Fibroblast of lung (primary cell): ENCODE measurements at places on chromosomes 11 and 22.

DNA sequence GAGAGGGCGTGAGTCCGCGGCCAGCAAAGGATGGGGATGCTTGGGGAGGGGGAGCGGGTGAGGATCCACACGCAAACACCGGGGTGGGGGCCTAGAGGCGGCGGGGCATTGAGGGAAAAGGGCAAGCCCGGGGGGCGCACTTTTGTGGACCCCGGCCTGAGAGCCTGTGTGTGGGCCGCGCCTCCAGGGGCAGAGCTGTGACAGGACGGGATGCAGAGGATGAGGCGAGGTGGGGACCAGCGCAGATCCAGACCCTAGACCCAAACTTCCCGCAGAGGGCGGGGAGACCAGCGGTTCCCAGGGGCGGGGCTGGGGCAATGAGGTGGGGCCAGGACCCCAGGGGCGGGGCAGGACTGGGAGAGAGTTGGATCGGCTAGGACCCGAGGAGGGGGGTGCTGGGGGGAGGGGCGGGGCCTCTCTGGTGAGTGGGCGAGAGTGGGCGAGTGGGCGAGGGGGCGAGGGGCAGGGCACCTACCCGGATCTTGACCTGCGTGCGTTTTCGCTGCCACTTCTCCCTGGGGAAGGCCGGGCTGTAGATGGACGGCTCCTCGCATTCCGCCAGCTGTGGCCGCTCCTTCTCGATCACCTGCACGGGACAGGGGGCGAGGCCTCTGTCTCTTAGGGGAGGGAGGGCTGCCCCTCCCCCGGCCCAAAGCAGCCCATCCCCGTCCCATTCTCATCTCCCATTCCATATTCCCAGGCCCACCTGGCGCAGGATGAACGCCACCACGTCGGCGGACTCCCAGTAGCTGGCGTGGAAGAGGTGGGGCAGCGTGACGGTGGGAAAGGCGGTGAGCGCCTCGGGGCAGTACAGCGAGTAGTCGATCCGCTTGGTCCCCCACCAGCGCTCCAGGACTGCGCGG, 10.6 kb downstream of the PITPNM1 start:
- DNase-seq: no peak

GRCh38 chr22:30575859-30576258, 1.4 kb upstream of the GAL3ST1 start:
- DNase-seq: no peak

GRCh38 chr11:40882301-40882700, 577.2 kb downstream of the LRRC4C start:
- no peak for DNase-seq

- DNase-seq: no peak
These were observed 84.0 kb upstream of the PITPNB start for GRCh38 chr22:28002863-28003565.

DNA sequence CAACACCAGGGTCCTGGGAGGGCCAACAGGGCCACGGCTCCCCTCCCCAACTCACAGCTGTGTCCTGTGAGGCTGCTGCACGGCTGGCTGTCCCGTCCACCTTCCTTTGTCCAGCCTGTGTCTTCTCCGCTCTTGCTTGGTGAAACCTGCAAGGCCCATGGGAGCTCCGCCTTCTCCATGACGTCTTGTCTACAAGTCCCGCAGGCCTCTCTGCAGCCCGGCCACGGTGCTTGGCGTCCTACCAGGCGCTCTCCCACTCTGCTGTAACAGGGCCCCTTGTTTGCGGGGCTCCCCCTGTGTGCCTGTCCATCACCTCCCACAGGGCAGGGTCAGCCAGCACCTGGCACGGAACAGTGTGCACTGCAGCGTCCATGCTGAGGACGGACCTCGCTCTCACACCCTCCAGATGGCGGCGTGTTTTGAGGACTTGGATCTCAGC, 866.8 kb downstream of the TBC1D22A start:
- no peak for DNase-seq

GRCh38 chr11:15673408-15673831, 558.7 kb downstream of the INSC start:
- no peak for DNase-seq

DNA sequence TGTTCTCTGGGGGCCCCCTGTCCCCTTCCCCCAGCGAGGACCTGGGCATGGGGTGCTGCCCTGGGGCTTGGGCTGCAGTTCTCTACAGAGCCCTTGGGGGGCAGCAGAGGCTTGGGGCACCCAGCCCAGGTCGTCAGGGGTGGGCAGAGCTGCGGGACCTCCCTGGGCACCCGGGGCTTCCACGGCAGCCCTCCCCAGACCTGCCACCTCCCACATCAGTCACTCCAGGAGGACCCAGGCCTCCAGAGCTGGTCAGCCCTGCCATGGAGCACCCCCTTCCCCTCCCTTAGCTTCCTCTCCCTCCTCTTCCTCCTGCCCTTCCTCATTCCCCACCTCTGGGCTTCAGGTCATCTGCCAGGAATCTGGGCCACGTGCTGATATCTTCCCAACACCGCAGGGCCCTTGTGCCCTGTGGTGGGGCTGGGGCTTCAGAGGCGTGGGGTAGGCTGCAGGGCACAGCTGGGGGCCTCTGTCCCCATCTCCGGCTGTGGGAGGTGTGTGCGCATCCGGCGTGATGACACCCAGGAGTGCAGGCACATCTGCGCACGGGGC, 5.8 kb downstream of the TSPAN4 start:
- no peak for DNase-seq

DNA sequence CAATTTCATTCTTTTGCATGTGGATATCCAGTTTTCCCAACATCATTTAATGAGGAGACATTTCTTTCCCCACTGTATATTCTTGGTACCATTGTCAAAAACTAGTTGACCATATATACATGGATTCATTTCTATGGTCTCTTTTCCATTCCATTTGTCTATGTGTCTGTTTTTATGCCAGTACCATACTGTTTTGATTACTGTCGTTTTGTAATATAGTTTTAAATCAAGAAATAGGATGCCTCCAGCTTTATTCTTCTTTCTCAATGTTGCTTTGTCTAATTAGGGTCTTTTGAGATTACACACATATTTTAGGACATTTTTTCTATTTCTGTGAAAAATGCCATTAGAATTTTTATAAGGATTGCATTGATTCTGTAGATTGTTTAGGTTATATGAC, 177.5 kb upstream of the POU2AF2 start:
- DNase-seq: no peak

DNA sequence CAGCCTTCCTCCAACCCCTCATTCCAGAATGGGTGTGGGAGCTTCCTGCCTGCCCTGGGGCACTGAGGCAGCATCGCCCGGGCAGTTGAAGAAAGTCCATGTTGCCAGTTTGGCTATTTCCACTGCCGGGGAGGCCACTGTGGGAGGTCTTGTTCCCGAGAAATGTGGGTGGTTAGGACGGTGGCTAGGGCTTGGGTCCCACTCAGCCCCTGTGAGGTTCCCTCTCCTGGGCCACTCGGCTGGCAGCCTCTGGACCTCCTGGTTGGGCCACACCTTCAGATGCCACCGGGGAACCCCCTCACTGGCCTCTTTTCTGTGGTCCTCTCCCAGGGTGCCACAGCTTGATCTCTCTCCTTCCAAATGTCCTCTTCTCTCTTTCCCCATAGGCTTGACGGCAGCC, 5.1 kb upstream of the PPP6R3 start:
- DNase-seq: no peak

DNA sequence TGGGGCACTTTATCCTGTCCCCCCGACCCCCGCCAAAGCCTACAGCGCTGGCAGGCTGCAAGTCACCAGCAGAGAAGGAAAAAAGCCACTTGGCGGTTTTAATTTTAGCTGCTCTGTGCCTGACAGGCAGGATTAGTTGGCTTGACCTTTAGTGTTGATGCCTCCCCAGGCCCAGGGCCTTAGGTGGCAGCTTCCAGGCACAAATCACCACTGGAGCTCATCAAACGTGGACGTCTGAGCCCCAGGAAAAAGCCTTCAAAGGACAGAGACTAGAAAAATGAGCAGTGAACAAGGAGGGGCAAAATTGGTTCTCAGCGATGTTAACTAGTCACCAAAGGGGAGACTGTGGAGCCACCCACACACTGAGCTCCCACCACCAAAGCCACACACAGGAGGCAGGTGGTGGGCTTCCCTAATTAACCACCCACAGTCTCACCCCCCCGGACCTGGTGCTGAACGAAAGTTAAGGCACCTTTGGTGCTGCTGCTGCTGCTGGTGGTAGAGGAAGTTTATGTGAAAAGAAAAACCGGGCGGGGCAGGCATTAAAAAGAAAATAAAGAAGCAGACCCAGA, 4.4 kb upstream of the PYGM start:
- DNase-seq: no peak

GRCh38 chr11:57073128-57073527, 84.4 kb downstream of the OR5AK2 start:
- DNase-seq: peak; percentile 9

- DNase-seq: peak; percentile 6
These were observed 7.7 kb upstream of the NEAT1 start for GRCh38 chr11:65414776-65415498.

- no peak for DNase-seq
These were observed 571.6 kb downstream of the LUZP2 start for GRCh38 chr11:25068451-25068850.
